ENCODE measurements at places on chromosomes 12 and 14.

DNA sequence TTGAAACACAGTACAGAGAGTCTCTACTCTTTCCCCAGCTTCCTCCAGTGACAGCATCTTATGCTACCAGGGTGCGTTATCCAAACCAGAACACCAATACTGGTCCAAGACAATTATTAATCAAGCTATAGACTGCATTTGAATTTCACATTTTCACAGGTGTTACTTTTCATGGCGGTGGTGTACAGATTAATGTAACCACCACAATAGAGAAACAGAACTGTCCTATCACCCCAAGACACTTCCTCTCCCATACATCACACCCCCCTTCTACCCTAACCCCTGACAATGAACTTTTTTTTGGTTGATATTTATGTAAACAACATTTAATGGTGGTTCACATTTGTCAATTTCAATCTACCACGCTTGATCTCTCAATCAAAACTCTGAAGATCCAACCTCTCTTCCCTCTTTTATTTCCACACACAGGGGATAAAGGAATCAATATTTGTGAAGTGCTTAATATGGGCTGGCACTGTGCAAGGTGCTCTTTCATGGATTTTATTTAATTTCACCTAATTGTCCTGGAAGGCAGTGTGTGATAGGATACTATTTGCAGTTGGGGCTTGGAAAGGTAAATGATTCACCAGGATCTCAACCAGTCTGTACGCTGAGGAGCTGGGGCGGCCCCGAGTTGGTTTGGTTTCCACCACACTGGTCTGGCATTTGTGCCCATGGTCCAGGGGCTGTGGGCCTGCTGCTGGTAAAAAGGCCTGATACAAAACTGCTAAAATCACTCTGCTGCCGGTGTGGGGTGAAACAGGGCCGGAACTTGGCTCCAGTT is 54.6 kb upstream of the DICER1 start:
- no peak for DNase-seq

DNA sequence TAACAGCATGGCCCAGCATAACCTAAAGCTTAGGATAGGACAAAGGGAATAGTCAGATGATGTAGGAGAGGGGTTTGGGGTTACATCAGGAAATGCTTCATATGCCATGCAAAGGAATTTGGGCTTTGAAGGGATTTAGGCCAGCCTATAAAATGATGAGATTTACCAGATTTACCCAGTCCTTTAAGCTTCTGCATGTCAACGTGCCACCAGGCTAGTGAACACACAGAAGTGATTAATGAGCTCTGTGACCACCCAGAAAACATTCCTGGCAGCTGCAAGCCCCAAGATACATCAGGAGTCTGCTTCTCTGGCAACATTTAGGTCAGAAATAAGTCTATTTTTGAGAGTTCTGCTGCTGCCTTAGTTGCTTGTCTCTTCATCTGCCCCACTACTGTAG is 118.3 kb downstream of the LRIG3 start:
- DNase-seq, result no peak

- DNase-seq, result no peak
Measured at GRCh38 chr12:74449872-74450271, 87.8 kb upstream of the ATXN7L3B start.

- DNase-seq, result no peak
Measured at GRCh38 chr14:78417532-78417931, 247.4 kb downstream of the NRXN3 start.

- DNase-seq, result no peak
Measured at GRCh38 chr14:103395244-103395643, 10.0 kb downstream of the MARK3 start.
